ENCODE measurements at places on chromosomes 2 and 18.
A peak's percentile ranks its signal among the peaks of the same experiment; 100 is the strongest.

DNA sequence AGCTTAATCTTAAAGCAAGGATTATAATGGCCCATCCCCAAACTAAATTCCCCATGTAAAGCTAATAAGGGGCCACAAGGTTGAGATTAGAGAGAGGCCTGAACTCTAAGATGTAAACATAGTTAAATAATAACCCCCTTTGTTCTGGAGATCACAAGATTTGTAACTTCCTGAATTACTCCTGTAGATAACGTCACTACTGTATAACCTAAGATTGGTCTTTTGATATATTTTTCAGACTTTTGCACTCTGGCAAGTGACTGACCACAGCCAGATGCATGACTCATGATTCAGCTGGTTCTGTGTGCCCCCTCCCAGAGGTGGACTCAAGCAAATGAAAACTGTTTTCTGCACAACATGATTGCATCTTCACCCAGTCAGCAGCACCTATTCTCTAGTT, 686.0 kb upstream of the DDX18 start:
- no peak for DNase-seq

DNA sequence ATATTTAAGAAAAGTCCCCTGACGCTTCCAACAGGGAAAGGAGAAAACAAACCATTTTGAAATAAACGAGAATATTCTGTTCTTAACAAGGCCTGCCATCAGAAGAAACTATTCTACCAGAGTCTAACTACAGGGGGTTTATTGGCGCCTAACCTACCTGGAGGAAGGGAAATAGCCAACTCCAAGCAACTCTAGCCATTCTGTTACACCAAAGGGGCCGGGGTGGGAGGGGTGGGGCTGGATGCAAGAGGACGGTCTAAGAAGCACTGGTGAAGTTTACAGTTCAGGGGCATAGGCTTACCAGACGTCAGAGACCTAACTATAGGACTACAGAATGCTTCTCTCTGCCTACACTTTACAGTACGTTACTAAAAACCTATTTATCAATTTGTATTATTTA, 60.5 kb upstream of the GALNT5 start:
- no peak for DNase-seq

DNA sequence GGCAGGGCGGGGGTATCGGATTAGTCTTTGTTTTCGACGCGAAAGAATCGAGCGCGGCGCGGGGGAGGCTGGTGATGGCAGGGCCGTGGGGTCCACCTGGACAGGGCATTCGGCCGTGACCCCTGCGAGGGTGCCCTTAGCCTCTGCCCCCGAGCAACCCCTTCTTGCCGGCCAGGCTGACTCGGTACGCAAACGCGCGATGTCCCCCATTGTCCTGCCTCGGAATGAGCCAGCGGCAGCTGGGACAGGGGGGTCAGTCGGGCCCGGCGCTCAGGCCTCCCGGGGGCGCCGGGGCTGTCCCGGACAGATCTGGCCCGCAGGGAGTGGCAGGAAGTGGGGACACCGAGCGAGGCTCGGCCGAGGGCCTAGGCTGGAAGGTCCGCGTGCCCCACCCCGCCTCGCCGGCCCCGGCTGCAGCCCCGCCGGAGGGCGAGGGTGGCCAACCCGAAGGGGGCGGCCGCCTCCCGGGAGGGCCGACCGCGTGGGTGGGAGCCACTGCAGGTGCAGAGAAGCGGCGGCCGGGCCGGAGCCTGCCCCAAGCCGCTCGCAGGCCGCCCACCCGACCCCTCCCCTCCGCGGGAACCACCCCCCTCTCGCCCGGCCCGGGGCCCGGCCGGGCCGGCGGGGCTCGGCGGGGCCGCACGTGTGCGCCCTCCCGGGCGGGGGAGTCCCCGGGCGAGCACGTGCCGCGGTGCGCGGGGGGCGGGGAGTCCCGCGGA, at the start of gene TET3:
TSS of gene TET3 (plus strand) at position 708 of the 719 bp plus-strand sequence. CDS start 1,494 bp downstream, outside the sequence.
- peak; percentile 25 for DNase-seq

GRCh38 chr2:218746470-218746795, 35.5 kb upstream of the CYP27A1 start:
- DNase-seq: no peak

DNA sequence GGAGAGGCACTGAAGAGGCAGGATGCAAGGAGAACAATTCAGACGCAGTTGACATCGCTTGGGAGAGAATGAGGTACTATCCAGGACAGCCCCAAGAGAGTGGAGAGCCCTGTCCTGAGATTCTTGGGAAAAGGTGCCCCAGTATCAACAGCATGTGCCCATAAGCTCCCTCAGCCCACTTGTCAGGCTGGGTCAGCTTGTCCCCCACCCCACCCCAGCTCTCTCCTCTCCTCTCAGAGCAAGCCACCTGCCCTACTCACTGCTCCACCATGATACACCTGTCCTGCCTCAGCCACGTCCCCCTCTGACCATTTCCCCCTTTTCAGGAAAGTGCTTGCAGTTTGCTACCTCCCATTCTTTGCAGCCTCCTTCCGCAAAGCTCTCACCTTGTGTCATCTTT, 111.8 kb downstream of the XRCC5 start:
- DNase-seq: no peak

DNA sequence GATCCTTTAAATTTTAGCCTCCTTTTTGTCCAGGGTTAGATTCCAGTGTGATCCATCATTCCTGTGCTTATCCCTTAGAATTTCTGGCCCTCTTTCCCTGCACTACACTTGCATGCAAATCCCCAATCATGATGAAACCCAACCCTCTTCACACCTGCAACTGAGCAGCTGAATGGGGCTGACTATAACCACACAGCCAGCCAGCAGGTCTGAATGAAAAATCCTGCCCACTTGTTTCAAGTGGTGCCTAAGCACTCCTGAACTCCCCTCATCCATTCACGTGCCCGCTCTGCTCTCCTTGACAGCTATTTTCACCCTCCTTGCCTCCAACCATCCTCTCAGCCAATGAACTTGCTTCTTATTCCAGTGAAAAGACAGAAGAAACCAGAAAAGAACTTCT, 80.5 kb upstream of the AFF3 start:
- no peak for DNase-seq

GRCh38 chr18:74215863-74216262, 67.5 kb downstream of the TIMM21 start:
- DNase-seq: no peak

DNA sequence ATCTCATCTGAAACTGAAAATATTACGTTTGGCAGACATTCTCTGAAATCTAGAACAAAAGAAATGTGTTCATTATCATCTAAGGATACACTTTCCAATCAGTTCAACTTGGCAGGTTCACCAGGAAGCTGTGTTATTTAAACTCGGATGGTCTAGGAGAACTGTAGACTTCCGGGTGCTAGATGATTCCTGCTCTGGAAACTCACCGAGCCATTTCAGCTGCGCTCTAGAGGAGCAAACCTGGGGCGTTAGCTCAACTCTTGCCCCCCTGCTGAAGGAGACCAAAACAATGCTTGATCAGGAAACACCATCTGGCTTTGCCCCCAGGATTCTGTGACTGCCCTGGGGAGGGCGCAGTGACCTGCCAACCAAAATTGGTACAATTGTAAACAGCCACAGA, 22.9 kb downstream of the MLPH start:
- DNase-seq: no peak

GRCh38 chr18:48797841-48798255, 152.9 kb downstream of the SMAD7 start:
- DNase-seq: no peak

GRCh38 chr2:75142081-75142480, 57.2 kb downstream of the TACR1 start:
- peak; percentile 62 for DNase-seq

DNA sequence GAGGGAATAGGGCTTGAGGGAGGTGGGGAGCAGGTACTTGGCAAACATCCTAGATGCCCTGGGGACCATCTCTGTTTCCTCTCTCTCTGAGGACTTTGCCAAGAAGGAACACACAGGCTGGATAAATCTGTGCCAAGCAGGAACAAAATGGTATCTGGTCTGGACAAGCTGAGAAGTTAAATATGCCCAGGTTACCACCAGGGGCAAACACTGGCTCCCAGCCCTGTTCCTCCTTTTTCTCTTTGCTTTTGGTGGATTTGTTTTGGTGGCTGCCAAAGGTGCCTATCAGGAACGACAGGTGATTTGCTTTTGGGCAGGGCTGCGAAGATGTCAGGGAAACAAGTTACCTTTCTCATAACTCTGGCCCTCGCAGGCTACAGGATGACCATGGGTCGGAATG, 227.5 kb upstream of the SMAD2 start:
- no peak for DNase-seq

GRCh38 chr2:149902081-149902480, 314.5 kb upstream of the MMADHC start:
- peak; percentile 55 for DNase-seq

- no peak for DNase-seq
Measured at GRCh38 chr2:170227951-170228350, 50.0 kb downstream of the MYO3B start.

- DNase-seq: no peak
Measured at GRCh38 chr2:45442026-45442425, 169.0 kb downstream of the SRBD1 start.

- no peak for DNase-seq
Measured at GRCh38 chr2:145652036-145652435, 1132.1 kb upstream of the ZEB2 start.

- no peak for DNase-seq
Measured at GRCh38 chr2:25684577-25685473, 11.4 kb upstream of the DTNB start.

GRCh38 chr2:174529916-174530315, 43.1 kb upstream of the GPR155 start:
- no peak for DNase-seq

- DNase-seq: no peak
Measured at GRCh38 chr18:44851856-44852621, 171.4 kb downstream of the SETBP1 start.

- no peak for DNase-seq
Measured at GRCh38 chr2:136068581-136069227, 49.2 kb downstream of the CXCR4 start.

GRCh38 chr2:144548532-144549191, 28.7 kb upstream of the ZEB2 start:
- DNase-seq: no peak

DNA sequence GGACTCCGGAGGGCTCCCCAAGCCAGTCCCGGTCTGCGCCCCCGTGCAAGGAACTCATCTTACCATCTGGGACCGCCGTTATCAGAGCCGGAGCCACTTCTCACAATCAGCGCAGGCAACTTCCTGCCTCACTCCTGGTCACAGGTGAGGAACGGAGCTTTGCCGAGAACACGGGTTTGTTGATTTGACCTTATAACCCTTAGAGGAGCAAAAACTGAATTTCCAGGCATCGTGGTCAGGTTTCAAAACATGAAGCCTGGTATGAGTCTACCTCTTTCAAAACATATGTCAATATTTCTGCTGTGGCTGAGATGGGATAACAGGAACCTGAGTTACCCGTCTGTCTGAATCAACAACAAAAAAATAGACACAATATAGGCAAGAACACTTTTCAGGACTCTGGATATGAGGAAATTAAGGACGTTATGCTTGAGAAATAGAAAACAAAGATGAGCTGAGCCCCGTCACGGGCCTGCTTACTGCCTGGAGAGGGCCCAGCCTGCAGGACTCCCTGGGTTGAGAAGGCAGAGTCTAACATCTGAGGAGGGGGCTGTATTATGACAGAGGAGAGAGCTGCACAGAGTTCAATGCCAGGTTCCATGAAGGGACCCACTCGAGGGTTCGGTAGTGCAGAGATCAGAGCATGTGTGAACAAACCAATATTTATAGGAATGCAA, 148.7 kb downstream of the NDUFA10 start:
- DNase-seq: no peak

DNA sequence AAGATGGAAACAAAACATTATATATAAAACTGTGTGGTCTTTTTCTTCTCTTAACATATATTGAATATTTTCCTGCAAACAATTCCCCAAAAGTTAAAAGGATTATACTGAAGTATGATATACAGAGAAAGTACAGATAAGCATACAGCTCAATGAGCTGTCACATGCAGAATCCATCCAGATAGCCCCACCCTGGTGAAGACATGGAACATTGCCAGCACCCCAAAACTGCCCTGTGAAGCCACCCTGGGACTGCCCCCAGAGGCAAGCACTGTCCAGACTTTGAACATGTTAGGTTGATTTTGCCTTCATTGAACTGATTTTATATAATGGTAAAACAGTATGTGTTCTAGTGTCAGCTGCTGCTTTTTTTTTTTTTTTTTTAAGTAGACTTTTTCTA, 112.3 kb upstream of the IL1R2 start:
- DNase-seq: no peak

Measured in NCI-H226 (cell line).